Activated effector memory CD4-positive, alpha-beta T cell treated with Interleukin-2 at 50 U/mL for 16 hours (primary cell): ENCODE measurements at places on chromosomes 2 and 18.

DNA sequence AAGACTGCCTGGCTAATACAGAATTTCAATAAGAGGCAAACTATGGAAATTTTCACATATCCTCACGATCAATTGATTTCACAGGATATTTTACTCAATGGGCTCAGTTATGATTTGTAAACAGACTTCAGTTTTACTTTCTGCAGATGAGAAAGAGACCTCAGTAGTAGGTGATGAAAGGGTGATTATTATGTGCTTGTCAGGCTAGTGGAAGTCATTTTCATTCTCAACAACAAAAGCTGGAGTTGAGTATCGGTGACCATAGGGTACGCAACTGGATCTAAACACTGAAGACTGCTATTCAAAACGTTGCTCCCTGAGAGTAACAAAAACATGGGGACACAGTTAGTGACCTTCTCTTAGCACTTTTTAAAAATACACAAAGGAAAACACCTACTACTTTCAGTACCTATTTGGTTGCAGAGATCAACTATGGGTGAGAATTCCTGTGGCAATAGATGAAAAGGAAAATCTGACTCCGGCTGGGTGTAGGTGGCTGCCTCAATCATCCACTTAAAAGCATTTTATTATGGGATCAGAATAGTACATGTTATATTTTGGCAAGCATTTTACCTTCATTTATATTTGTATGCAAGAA is 126.2 kb upstream of the VRK2 start:
- DNase-seq: no peak

DNA sequence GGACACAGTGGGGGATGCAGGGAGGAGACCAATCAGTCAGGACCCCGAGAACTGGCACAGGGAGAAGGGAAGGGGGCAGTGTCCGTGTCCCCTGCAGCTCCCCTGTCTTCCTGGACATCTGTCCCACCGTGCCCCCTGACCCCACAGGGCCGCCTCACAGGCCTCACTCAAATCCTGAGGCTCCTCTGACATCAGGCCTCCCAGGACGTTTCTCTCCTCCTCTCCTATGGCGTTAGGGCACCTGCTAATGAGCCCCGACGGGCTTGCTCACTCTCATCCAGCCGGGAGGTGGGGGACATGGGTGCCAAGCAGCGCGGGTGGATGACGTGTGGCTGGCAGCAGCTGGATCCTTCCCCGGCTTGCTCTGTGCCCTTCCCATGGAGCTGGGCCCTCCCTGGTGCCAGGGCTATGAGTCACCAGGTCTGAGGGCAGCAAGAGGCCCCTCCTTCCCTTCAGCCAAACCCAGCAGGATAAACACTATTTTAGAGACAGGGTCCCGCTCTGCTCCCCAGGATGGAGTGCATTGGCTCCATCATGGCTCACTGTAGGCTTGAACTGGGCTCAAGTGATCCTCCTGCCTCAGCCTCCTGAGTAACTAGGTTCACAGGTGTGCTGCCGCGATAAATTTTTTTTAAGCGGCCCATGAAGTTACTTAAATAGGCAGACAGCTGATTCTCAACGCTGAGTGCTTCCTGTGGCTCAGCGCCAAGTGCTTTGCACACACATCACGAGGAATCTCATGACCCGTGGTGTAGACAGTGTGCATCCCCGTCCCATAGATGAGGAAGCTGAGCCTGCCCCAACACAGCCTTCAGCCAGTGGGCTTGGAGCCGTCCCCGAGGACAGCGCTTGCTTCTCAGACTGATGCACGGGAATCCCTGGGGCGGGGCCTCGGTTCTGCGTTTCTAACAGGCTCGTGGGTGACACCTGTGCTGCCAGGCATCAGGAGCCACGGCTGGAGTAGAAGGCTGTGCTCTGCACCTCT is 64.5 kb upstream of the HDAC4 start:
- no peak for DNase-seq

DNA sequence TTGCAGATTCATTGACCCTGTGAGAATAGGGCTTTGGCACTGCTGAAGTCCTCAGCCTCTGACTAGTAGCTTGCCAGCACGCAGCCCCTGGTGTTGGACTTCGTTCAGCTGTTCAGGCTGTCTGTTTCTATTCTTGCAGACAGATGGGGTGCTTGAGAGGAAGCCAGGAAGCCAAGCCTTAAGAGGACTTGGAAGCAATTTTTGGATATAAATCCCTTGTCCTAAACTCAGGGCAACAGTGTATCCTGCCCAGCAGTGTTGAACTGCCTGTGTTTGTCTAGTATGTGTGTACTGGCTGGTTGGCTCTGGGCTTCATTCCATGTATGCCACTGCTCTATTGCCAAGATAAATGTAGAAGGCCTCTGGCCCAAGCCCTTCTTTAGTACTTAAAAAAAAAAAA is 108.6 kb downstream of the COMMD1 start:
- no peak for DNase-seq

- DNase-seq: no peak
These were observed 156.6 kb upstream of the LHCGR start for GRCh38 chr2:48912110-48912509.

GRCh38 chr2:118044854-118045253 is 31.0 kb upstream of the CCDC93 start:
- DNase-seq: no peak

- DNase-seq: no peak
These were observed 91.1 kb downstream of the INHBB start for GRCh38 chr2:120436885-120437603.

DNA sequence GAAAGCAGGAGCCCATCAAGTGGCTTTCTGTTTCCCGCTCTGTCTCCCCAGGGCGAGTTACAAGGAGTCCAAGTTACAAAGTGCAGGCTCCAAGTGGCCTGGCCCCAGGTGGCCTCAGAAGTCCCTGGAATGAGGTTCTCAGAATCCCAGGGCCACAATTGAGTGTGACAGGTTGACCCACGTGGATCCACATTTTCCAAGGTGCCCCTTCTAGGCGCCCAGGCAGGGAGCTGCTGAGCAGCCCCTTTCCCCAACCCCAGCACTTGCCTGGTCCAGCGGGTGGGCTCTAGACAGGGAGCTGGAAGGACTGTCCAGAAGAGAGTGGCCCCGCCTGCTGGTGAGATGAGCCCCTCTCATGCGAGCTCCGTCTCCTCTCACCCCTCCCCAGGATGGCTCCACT is 253.4 kb downstream of the CYP26B1 start:
- DNase-seq: no peak

DNA sequence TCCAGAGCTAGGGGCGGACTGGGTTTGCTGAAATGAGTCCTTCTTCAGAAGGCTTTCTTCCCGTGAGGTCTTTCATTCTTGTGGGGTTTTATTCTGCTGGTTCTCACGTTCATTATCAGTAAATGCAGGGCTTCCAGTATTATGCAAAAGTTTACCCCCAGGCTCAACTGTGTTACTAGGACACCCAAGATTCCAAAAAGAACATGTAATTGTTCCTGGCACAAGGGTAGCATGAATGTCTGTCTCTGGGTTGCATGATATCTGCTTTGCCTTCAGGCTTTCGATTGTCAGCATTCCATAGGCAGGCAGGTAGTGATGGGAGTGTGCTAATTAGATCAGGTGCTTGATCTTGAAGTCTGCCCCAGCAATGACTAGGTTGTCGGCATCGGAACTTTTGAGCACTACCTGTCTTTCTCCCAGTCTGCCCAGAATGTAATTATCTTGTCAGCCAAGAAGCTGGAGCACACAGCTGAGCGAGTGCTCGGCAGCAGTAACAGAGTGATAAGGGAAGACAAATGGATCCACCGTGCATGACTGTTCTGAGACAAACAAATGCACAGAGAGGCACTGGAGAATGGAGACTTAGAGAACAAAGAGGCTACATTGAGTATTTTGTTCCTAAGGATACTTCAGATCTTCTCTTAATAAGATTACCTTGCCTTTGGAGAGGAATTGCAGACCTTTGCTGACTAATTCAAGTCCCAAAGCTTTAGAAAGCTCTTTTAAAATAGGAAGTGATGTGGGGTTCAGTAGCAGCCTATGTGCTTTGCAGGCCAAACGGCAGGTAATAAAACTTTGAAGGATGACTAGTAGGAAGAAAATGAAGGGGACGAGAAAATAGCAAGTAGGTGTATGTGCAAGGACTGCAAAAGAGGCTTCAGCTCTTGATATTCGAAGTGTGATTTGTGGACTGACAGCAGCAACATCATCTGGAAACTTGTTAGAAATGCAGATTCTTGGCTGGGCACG is 41.9 kb downstream of the ITGB6 start:
- no peak for DNase-seq

DNA sequence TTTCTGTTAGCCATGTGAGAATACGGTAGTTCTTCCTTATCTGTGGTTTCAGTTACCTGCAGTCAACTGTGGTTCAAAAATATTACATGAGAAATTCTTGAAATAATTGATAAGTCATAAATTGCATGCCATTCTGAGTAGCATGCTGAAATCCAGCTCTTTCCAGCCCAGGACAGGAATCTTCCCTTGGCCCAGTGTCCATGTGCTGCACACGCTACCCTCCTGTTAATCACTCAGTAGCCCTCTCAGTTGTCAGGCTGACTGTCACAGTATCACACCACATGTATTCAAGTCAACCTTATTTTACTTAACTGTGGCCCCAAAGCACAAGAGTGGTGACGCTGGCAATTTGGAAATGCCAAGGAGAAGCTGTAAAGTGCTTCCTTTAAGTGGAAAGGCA is 141.1 kb downstream of the TANC1 start:
- DNase-seq: no peak

DNA sequence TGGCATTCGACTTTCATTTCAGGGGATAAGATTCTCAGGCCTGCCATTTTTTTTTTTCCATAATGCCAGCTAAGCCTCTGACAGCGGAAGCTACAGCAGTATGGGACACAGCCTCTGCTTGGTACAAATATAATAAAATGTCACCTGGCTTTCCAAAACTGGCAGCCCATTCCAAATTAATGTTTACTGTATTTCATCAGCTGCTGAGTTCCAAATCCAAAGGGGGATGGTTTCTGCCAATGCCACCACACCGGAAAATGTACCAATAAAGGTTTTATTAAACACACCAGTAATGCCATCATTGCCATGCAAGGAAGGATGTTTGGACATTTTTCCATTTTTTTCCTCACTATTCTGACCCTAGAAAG is 275.8 kb upstream of the CCDC68 start:
- no peak for DNase-seq

DNA sequence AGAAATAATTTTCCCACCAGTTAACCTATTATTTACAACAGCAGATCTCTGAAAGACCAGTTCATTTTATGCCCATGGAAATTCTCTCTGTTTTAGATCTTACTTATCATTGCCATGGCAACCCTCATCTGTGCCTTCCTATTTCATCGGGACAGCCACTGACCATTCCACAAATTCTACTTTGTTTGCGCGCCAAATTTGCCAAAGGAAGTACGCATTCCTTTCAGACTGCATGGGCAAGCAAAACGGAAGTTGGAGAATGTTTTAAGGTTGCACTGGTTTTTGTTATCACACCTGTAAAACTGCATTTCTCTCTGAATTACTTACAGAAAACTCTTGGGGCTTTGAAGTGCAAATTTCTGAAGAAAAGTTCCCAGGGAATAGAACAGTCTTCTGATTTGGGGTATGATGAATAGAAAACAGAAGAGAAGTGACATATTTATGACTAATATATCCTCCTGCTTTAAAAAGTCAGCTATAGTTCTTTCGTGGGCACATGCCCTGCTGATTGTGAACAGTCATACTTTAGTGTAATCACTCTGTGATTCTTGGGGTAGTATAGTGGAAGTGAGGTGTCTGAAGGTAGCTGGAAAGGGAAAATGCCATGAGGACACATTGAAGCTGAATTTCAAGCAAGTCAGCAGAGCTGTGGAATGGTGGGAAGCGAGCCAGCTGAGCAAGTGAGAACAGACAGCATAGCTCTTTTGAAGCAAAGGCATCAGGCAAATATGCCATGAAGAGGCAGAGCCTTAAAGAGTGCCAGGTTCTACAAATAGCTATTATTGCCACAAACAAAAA is 20.9 kb downstream of the NETO1 start:
- no peak for DNase-seq

DNA sequence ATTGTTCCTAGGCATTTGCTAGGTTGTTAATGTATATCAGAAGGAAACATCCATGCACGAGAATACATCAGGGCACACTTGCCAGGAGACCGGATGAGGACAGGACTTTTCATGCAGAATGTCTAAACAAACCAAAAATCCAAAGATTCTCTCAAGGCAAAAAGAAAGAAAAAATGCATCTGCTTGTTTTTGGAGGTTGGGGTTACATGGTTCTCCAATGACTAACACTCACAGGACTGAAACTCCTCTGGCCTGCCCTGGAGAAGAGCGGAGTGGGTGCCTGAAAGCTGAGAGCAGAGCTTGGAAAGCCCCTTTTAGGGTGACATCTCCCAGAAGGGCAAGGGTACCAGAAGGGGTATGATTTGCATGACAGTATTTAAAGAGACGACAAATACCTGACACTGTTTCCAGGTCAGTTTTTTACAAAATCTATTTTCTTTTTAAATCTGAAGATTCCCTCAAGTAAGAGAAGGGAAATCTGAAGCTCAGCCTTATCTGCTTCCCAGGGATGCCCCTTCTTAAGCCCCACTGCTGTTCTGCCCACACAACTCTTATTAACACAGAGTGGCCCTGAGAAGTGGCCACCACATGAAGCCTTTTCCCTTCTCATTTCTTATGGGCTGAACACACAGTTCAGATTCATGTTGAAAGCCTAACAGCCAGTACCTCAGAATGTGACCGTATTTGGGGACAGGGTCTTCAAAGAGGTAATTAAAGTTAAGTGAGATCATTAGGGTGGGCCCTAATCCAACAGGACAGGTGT is 216.4 kb downstream of the STK39 start:
- DNase-seq: no peak

DNA sequence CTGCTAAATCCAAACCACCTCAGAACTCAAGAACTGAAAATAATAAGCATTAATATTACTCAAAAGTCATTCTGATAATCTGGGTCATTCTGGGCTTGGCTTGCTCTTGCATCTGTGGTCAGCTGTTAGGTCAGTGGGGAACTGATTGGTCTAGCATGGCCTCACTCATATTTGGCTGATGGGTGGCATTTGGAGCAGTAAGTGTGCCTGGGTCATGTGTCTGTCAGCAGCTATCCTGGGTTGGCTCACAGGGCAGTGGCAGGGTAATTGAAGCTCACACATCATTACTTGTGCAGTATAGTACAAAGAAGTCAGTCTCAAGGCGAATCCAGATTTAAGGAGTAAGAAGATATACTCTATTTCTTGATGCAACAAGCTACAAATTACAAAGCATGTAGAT is 9.6 kb downstream of the RPL37A start:
- no peak for DNase-seq

DNA sequence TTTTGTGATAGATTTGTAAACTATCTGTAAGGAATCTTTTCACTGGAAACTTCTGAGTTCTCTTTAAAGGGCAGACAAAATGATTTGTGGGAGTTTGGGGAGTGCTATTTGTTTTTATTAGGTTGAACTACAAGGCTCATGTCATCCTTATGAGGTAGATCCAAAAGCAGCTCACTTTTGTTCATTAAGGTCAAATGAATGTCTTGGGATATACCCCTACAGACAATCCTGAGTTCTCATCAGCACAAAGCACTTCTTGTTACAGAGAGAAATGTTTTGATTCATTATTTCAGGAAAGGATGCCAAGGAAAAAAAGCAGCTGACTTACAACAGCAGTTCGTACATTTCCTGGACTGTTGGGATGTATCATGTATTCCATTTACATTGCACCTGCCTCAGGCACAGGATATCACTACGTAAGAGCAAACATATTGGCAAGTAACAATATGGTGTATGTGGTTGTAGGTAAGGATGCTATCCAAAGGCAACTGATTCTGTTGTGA is 68.9 kb downstream of the DCC start:
- DNase-seq: no peak

- DNase-seq: peak; percentile 95
These were observed 887 bp upstream of the TMEM87B start for GRCh38 chr2:112053917-112054846.
